ENCODE measurements at places on chromosomes 5 and 9. TPM values are rescaled to one million over a fixed set of nuclear protein-coding genes. Genes with fewer than 3 reads are reported as not detected.

The BNC2 gene
- 5.0 TPM for total RNA-seq

The CCDC180 gene
- 2.4 TPM for total RNA-seq

The RANBP17 gene
- 5.5 TPM for total RNA-seq

The DDX41 gene
- 166 TPM for total RNA-seq

The LEAP2 gene
- not detected for total RNA-seq

The SCAMP1 gene
- 49.7 TPM for total RNA-seq

The SPTLC1 gene
- 31.7 TPM for total RNA-seq

DNA sequence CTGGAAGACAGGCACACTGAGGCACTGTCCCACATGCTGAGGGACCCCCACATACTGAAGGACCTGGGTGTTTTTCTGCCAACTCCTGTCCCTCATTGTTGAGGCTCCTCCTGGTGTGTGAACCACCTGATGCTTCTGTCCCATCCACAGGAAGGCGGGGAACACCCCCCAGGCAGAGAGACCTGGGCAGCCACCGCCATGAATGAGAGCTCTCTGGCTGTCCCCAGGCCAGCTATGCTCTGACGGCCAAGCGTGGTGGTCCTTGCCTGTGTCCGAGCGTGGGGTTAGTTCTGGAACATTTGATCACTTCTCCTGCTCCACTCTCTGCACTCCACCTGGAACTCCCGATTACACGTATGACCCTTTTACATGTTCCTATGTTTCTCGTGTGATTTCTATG, 11.9 kb upstream of the LRRC14B start:
- DNase-seq = no peak

GRCh38 chr5:8905021-8905420, 640.9 kb downstream of the SEMA5A start:
- no peak for DNase-seq

DNA sequence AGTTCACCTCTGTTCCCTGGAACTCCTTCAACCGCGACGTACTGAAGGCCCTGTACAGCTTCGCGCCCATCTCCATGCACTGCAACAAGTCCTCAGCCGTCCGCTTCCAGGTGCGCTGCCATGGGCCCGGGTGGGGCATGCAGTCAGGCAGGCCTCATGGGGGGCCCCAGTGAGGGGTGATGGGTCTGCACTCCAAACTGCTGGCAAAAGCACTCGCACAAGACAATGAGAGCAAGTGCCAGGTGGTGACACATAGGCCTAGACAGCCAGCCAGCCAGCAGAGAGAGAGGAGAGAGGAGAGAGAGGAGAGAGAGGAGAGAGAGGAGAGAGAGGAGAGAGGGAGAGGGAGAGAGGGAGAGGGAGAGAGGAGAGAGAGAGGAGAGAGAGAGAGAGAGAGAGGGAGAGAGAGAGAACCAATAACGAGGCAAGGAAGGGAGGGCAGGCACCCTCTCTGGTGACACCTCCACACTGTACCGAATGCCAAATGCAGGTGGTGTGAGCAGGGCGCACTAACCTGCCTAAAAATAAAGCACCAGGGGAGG, 21.0 kb downstream of the DBH start:
- DNase-seq = peak; percentile 72

DNA sequence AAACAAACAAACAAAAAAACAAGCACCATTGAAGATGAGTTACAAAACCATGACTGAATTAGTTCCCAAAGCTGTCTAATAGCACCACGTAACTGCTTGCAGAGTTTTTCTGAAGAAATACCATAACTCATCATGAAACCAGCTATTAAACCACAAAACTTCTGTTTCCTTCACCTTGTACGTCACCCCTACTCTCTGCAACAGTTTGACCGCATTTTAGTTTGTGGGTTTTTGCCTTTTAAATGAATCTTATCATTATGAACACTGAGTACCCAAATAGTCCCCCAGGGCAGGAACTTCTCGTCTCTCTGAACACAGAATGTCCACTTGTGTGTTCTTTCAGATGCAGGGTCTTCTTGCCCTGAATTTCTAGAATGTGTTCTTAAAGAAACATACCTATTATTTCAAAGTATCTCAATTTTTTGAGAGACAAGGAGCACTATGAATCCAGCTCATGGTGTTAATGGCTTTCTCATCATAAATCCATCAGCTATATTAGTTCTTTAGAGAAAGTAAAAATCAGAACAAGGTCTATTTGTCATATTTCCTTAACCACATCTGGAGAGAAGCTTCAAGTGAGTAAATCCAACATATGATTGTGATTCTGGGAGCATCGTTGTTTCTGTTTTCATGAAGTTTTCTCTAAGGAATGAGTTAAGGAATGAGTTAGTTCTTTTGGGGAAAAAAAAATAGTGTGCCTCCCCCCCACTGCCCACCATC, 210.6 kb downstream of the AUH start:
- DNase-seq = no peak

DNA sequence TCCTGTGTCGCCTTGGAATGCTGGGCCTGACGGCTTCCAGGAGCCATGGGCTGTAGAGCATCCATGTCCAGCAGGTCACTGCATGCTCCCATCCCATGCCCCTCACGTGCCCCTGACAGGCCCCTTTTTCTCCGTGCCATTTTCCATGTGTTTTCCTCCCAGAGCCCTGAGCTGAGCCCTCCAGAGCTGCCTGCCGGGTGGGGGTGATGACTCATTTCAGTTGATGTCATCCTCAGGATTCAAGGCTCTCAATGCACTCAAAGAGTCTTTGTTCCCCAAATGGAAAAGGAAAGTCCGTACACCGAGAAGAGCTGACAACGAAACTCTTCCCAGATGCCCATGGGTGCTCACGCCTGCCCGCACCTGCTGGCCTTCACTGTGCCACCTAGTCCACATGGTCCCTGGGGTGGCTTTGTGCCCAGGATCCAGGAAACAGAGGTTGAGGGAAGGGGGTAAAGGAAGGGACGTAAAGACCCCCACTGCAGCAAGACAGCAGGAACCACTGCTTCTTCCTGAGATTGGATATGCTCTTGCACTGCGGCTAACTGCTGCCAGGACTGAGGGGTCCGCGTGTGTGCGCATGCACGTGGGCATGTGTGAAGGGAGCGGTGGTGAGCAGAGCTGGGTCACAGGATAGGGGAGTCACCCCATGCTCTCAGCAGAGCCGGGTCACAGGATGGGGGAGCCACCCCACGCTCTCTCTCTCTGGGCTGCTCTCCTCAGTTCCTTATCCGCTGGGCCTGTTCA, 27.6 kb downstream of the COL15A1 start:
- DNase-seq = no peak

GRCh38 chr9:107123389-107123788, 159.7 kb upstream of the RAD23B start:
- DNase-seq = no peak

GRCh38 chr9:20552874-20553557, 69.3 kb downstream of the MLLT3 start:
- no peak for DNase-seq

DNA sequence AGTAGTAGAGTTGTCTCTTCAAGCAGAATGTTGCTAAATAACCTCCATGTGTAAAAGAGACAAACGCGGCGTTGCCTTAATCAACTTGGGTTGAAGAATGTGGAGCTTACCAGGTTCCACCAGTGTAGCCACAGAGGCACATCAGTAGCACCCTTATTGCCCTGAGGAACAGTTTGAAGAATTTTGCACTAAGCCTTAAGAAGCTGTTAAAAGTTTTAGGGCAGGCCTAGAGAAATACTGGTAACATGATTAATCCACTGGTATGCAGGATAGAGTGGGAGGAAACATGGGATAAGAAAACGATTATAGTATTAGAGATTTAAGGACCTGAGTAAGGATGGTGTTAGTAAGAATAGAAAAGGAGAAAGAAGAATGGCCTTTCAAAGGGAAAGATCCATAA, 100.6 kb downstream of the ZCCHC7 start:
- DNase-seq = no peak

GRCh38 chr9:72465593-72465984, 55.8 kb upstream of the TMC1 start:
- DNase-seq = no peak

All from G401 (cell line).